Trophoblast cell (in vitro differentiated cells and primary cell): ENCODE measurements at places on chromosomes 13 and 19.

- no peak for DNase-seq
These were observed 1910.2 kb upstream of the PRR20A start for GRCh38 chr13:55230570-55230908.

GRCh38 chr19:47032171-47032811, 12.7 kb downstream of the NPAS1 start:
- peak; percentile 42 for DNase-seq

DNA sequence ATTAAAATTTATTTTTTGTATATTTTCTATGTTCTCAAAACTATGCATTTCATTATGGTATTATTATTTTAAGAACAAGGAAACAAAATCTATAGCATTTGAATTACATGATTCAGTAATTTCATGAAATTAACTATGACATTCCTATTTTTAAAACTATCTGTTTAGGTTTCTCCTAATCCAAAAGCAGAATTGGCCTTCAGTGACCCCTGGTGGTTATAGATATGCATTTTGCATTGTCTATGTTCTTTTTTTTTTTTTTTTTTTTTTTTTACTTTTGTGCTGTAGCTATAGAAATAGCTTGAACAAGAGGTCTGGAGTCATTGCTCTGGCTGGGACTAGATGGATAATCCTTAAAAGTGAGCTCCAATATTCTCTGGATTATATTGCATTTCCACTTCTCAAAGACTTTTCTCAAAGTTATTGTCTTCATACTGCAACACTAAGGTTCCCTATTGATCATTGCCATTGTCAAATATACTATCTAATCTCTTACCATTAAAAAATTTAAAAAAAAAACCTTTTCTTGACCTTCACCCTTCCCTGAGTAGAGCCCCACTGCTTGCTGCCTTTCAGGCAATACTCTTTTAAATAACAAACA, 15.9 kb upstream of the DNAJC3 start:
- DNase-seq: no peak

DNA sequence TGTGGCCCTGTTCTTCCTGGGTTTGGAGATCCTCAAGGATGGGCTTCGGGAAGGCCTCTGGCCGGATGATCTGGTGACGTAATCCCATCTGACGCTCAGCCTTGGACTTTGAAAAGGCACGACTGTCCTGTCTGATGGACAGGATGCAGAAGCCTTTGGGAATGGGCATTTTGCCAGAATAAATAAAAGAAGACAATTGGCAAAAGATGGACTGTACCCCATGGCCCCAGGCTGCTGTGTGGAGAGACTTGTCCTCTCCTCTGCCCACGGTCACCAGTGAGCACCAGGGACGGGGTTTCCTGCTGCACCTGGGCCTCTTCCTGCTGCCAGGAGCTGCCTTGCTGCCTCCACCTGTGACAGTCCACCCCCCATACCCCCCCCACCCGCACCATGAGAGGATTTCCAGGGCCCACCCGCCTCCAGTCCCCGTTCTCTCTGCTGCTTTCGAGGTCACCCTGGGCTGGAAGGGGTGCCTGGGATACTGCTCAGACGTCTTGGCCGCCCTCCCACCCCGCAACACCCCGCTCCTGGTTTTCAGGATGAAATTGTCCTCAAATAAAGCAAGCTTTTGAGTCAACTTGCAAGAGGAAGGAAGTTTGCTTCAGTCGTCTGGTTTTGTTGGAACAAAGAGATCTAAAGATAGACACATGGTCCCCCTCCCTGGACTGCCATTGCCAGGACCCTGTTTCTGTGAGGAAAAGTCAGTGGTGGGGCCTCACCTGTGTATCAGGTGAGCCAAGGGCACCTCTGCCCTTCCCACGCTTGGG, 40.9 kb downstream of the MCF2L start:
- DNase-seq: no peak

GRCh38 chr13:92954746-92955145, 271.9 kb upstream of the GPC6 start:
- DNase-seq: no peak

DNA sequence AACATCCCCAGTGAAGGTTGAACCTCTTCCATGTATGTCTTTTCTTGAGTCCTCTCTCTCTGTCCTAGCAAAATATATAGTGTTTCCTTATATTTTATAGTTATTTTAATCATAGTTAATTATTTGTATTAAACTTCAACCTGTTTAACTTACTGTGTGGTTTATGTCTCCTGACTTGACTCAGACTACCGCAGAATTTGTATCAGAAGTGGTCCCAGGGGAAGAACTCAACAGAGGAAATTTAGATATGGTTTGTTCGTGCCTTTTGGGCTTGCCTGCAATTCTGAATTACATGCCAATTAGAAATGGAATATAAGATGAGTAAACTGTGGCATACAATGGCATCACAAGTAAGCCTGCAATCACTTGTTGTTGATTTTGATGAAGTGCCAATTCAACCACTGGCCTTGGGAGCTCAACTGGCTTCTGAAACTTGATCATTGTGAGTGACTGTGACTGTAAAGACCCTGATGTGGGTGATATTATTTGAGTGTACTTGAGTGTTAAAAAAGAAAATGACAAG, 1459.5 kb upstream of the PCDH20 start:
- DNase-seq: no peak

GRCh38 chr19:11624069-11624463, 26.8 kb downstream of the ZNF627 start:
- no peak for DNase-seq

- no peak for DNase-seq
These were observed 51.6 kb upstream of the MIR17HG start for GRCh38 chr13:91295712-91296410.

DNA sequence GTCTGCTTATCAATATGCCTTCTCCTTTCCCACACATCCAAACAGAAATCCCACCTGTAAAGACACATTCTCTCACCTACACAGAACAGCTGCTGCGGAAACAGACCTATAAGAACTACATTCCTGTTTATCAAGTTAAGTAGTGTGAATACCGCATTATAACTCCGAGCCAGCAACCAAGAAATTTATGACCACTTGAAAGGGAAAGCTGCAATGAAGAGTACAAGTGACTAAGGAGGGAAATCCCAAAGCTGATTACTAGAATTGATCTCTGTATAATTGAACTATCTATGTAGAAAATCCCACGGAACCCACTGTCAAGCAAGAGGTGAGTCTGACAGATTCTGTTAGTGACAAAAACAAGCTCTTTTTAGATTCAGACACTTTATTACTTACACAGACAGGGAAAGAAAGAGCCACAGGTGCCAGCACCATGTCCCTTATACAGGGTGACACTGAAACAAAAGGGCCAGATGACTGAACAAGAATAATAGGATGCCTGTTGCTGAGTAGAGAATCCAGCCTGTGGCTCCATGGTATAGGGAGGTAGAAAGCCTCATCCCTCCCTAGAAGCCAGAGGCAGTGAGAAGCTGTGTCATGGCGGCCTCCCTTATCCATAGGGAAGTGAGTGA, 1.6 kb upstream of the IGFL4 start:
- DNase-seq: no peak

GRCh38 chr13:46698014-46698413, 98.9 kb downstream of the ESD start:
- no peak for DNase-seq

DNA sequence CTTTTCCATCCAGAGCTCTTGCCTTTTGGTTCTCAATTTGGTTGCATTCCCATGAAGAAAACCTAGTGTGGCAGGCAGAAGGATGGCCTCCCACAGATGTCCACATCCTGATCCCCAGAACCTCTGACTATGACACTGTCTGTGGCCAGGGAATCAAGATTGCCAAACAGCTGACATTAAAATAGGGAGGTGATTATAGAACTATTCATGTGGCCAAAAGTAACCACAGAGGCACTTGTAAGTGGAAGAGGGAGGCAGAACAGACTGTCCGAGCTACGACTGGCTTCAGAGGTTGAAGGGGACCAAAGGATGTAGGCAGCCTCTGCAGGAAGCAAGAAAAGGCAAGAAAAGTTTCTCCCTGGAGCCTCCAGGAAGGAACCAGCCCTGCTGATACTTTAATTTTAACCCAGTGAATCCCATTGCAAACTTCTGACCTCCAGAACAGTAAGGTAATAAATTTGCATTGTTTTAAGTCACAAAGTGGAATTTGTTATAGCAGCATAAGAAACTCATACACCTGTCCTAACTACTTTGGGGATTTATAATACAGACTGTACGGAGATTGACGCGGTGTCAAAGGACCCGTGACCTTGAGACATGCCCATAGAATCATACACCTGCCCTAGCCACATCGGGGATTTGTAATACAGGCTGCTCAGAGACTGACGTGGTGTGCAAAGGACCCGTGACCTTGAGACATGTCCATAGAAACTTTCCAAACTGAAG, 106.5 kb downstream of the ATP11A start:
- DNase-seq: no peak

GRCh38 chr19:54462047-54462654, 1.4 kb downstream of the LENG9 start:
- DNase-seq: peak; percentile 11

GRCh38 chr19:44777715-44778347, at the start of gene CBLC:
Gene CBLC, plus strand, starts transcription at chr19:44777890. Its CDS starts 42 bp downstream, at chr19:44777932.
- DNase-seq: peak; percentile 91

GRCh38 chr19:53254411-53255341, at the start of gene ZNF677:
Gene ZNF677, minus strand, starts transcription at chr19:53254873. Its CDS starts 3,323 bp downstream, at chr19:53251550.
- peak; percentile 54 for DNase-seq

GRCh38 chr19:16400911-16401591, 70.7 kb downstream of the EPS15L1 start:
- DNase-seq: no peak

DNA sequence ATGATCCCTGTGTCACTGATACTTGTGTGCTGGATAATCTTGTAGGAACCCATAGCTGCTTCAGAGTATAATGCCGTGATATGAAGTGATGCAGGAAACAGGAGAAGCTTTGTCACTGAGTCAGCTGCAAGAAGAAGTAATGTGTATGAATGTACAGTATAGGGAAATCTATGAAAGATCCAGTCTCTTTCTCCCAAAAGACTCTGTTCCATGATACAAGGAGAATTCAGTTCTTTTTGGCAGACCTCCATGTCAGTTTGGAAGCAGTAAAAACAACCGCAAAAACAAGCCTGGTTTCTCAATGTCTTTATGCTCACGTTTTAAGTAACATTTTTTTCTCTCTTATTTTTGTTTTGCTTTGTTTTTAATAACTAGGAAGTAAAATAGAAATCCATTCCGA, 33.9 kb downstream of the PCDH17 start:
- DNase-seq: no peak

DNA sequence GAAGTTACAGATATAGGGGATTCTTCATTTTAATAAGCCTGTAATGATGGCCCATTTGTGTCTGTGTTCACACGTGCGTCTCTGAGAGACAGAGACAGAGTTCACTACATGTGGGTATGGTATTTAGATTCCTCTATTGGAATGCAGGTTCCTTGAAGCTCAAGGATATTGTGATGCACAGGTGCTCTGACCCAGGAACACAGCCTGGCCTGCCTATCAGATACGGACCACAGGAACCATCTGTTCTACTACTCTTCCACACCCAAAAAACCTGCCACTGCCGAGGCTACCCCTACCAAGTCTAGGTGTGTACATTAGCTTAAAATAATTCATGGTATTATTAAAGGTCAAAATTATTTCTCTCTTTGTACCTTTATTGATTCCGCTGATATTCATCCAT, 289.2 kb downstream of the ATP8A2 start:
- no peak for DNase-seq

GRCh38 chr13:51797664-51798488, 6.1 kb downstream of the DHRS12 start:
- DNase-seq: peak; percentile 60

DNA sequence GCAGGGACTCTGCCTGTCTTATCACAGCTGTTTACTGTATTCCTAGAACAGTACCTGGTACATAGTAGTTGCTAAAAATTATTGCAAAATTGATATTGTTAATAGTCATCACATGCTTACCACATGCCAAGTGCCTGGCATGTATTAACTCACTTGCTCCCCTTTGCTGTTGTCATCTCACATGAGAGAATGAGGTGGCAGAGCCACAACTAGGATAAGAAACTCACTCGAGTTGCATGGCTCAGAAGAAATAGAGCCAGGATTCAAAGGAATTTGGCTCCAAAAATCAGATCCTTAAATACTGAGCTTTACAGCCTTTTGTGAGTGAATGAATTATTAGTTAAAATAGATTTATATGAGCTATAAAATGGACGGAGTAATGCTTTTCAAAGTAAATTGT, 42.6 kb downstream of the B3GLCT start:
- no peak for DNase-seq

GRCh38 chr13:44421853-44422525, 48.4 kb downstream of the SERP2 start:
- DNase-seq: no peak

DNA sequence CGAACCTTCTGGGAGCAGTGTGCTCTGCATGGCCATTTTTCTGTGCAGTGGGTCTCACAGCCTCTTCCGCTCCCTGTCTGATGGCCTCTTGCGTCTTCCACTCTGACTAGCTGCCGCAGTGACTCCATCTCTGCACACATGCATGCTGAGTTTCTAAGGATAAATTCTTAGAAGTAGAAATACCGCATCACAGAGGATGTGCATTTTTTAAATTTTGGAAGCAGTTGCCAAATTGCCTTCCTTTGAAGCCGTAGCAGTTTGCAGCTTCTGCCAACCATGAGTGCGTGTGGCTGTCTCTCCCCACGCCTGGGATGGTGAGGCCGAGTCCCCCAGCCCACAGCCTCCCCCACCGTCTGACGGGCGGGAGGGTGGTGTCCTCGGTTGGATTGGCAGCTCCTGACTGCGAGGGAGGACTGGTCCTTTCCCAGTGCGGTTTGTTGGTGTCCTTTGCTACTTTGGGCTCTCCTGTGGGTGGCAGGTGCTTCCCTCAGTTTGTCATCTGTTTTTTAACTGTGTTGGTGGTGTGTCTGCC, 9.8 kb downstream of the FZR1 start:
- DNase-seq: no peak

DNA sequence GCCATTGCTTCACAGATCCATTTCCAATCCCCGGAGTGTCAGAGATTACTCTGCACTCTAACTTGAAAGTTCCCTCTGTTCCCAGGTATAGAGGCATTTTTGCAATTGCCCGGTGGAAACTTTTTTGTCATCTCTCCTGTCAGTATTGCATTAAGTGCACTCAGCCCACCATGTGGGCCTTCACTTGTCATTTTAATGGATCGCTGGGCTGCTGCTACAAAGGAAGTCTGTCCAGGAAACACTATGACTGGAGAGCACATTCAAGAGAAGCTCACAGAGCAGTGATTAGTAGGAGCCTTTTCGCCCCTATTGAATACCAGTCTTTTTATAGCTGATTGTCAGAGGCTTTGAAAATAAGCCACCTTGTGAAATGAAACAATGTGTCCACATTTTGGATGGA, 180.9 kb downstream of the B3GLCT start:
- no peak for DNase-seq
